ENCODE measurements at places on chromosomes 6 and 20.

- DNase-seq = no peak
These were observed 79.1 kb downstream of the SLC22A23 start for GRCh38 chr6:3377536-3378397.

DNA sequence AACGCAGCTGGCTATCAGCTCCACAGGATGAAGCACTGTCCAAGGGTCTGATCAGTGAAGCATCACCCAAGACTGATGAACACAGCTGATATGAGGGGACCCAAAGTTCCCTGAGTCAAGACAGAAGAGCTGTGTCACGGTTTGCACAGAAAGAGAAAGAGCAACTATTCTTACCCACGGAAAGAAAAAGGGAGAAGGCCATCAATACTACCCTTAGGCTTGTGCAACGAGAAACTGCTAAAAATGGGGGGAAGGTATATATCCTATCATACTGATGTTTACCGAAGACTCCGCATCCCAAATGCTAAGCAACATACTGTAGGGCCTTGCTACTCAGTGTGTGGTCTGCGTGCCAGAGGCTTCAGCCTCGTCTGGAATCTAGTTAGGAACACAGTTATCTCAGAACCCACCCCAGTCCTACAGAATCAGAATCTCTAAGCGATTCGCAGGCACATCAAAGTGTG is 665 bp downstream of the FASTKD5 start:
- DNase-seq = no peak

GRCh38 chr6:150004101-150004782 is 21.1 kb downstream of the RAET1L start:
- DNase-seq = no peak

DNA sequence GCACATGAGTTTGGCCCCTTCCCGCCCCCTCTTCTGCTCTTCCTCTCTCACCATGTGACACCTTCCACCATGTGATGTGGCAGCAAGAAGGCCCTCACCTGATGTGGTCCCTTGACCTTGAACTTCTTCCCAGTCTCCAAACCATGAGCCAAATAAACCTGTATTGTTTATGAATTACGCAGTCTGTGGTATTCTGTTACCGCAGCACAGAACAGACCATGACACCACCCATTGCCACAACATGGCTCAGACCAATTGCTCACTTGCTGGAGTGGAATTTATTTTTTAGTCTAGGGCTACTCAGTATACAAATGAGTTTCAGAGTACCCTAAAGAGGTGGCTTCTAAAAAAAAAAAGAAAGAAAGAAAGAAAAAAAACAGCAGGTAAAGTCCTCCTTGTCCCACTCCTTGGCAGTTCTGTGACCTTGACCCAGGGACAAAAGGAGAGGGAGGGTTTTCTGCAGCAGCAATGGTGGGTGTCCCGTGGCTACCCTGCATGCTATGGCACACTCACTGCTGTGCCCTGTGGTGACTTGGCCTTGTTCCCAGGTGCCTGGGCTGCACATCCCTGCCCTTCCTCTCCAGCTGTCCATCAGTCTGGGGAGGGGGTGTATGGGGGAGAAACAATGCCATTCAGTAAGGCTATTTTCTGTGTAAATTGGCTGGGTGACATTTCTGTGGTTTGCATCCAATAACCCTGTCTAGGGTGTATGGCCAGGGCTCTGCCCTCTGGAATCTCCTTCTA is 5.4 kb upstream of the VSX1 start:
- DNase-seq = no peak

GRCh38 chr6:30397697-30398096 is 52.7 kb downstream of the RPP21 start:
- DNase-seq = no peak

GRCh38 chr6:37938909-37939308 is 119.4 kb downstream of the ZFAND3 start:
- DNase-seq = no peak

- DNase-seq = no peak
These were observed 307.2 kb upstream of the THEMIS start for GRCh38 chr6:128208078-128208477.

GRCh38 chr6:4889701-4890100 is 113.5 kb downstream of the CDYL start:
- no peak for DNase-seq

DNA sequence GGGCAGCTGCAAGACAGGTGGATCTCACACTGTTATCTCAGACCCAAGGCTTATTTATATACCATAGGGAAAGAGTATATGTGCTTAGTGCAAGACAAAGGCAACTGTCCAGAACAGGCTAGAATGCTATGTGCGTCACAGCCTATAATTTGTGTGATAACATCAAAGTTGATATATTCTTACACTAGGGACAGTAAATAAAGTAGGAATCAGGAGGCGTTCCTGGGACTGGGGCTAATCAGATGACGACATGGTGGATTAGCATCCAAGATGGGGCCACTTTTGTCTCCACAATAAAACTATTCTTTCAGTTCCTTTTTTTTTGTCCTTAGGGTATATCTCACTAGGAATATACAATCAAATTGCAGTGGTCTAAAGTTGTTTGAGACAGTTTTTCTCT is 54.9 kb upstream of the IER3 start:
- DNase-seq = no peak

- no peak for DNase-seq
These were observed 60.7 kb downstream of the SIM1 start for GRCh38 chr6:100404051-100404450.

DNA sequence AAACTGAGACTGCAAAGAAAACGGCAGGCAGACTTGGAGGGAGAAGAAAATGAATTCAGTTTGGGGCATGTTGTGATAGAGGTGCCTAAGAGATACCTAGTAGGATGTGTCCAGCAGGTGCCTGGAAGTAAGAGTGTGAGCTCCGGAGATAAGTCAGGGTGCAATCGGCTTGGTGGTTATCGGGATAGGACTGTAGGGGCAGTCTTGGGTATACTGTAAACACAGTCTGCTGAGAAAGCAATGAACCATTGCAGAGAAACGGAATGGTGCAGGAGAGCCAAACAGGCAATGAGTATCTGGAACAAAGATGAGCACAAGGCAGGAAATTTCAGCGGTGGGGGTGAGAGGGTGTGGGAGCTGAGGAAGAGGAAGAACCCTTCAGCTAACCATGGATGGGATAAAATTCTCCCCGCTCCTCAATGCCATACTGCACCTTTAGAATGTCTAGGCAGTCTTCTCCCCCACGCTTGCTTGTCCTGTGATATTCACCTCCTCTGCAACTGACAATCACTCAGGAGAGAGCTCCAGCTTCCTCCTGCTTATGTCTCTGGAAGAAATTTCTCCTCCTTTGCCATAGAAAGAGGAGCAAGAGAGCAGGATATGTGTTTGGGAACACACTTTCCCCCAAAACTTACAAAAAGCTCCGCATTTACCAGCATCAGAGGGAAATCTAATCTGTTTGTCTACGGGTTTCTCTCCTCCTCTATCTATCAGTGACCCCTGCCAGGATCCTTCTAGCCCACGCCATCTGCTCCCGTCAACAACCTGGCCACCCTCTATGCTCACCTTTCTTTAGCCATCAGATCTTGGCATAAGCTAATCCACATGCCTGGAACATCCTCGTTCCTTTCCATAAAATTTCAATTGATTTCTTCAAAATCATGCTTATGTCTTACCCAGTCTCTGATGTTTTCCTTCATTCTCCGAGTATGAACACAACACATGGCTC is 381.7 kb upstream of the JARID2 start:
- DNase-seq = no peak

- DNase-seq = no peak
These were observed 21.3 kb upstream of the CD93 start for GRCh38 chr20:23107466-23107865.

Data from stimulated activated CD4-positive, alpha-beta T cell treated with anti-CD3 and anti-CD28 coated beads, Interleukin-1b, Interleukin-23, amount 100 ng/mL, for 1 hour (primary cell).